ENCODE measurements at places on chromosomes 5 and 9. TPM values are rescaled to one million over a fixed set of nuclear protein-coding genes. Genes with fewer than 3 reads are reported as not detected.
A peak's percentile ranks its signal among the peaks of the same experiment; 100 is the strongest.

Gene CNTNAP3B
- not detected for total RNA-seq

GRCh38 chr5:19233573-19233972 is 754.4 kb downstream of the CDH18 start:
- no peak overlapping the region for H3K27ac ChIP-seq
- no peaks in the 10 kb centered on the region for H3K36me3 ChIP-seq
- no peaks in the 10 kb centered on the region for H3K27me3 ChIP-seq

Gene WDR38
- not detected for total RNA-seq

Gene OR1J2
- total RNA-seq: not detected

Gene ENTR1
- 81.0 TPM for total RNA-seq

DNA sequence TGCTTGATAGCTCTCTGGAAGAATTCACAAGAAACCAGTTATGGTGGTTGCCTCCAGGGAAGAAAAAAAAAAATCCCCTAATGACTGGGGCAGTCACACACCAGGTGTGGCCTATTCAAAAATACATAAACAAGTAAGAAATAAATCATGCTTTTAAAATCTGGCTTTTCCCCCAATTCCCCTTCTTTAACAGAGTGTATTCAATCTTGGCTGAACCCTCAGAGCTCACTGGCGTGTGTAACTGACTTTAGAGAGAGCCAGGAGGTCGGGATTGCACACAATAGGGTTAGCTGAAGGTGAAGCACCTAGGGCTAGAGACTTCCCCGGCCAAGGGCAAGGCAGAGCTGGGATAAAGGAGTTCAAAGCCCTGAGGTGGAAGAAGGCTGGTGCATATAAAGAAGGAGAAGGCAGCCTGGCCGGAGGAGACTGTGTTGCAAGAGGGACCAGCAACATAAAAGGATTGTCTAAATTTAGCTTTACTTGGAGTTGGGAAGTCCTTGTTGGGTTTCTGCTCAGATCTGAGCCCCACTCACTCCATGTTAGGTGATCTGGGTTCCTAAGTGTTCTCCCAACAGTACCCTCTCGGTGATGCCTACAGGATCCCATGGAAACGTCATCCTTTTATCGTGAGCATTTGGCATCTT is 19.7 kb downstream of the FNBP1 start:
- H3K27ac ChIP-seq: peak overlapping the region; percentile 96
- H3K4me1 ChIP-seq: peaks cover 59% of the 10 kb centered on the region
- H3K36me3 ChIP-seq: peaks cover 100% of the 10 kb centered on the region
- H3K27me3 ChIP-seq: no peaks in the 10 kb centered on the region
- peak; percentile 60 for ATAC-seq

DNA sequence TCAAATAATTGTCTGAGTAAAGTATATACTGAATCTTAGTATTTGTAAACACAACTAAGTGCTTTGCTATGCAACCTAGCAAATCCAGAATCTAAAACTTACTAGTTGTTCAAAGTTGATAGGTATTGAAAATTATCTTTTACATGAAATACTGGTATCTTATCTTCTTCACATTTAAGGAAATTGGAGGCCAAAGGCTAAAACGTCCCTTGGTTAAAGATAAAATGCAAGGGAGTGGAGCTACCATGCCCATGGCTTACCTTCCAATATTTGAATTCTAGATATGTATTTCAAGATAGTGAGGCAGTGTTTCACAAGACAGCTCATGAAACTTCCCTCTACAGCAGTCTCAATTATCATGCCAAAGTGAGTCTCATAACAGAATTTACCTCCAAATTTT is 373.5 kb downstream of the KIAA0825 start:
- H3K27me3 ChIP-seq: no peaks in the 10 kb centered on the region
- H3K4me3 ChIP-seq: no peak overlapping the region
- ATAC-seq: no peak
- no peaks in the 10 kb centered on the region for H3K4me1 ChIP-seq
- no peak overlapping the region for H3K27ac ChIP-seq

GRCh38 chr5:140245341-140245740 is 57.6 kb downstream of the PFDN1 start:
- peaks cover 22% of the 10 kb centered on the region for H3K4me1 ChIP-seq
- no peak overlapping the region for H3K4me3 ChIP-seq
- peaks cover 36% of the 10 kb centered on the region for H3K36me3 ChIP-seq
- no peak overlapping the region for H3K27ac ChIP-seq

Gene ELL2
- 172 TPM for total RNA-seq

DNA sequence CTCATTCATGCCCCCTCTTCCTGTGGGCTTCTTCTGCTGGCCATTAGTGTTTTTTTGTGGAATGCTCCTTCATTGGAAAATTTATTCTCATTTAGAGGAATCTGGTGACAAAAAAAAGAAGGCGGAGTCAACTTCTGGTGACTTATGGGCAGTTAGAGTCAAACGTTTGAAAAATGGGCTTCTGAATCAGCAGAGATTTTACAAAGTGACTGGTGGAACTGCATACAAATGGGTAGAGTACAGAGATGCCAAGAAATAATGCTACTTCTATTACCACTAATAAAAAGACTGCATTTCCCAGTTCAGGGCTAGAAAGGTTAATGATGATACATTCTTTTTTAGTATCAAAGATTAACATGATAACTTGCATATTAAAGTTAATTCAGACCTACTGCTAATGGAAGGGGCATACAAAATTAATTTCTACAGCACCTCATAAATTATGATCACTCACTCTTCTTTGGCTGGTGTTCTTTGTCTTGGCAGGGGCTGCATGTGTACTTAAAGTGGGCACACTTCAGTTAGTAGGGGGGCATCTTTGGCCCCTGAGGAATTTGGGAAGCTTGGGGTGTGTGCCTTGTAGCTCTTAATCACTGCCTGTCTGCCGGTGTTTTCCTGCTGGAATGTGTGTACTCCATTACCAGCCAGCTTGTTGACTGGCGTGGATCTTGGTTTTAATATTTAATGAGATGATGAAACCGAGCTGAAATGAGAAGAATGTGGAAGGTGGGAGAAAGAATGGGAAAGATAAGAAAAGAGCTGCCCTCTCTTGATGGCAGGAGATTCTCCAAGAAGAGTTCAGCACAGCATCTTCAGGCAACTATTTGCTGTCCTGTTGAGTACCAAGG is 148.9 kb downstream of the DOCK2 start:
- no peak overlapping the region for H3K27ac ChIP-seq
- H3K36me3 ChIP-seq: peaks cover 68% of the 10 kb centered on the region
- H3K4me3 ChIP-seq: no peak overlapping the region

GRCh38 chr9:132507670-132508469 is 74.5 kb upstream of the BARHL1 start:
- no peaks in the 10 kb centered on the region for H3K27me3 ChIP-seq
- peaks cover 12% of the 10 kb centered on the region for H3K4me1 ChIP-seq
- H3K36me3 ChIP-seq: no peaks in the 10 kb centered on the region

GRCh38 chr9:90647843-90648242 is 5.2 kb upstream of the DIRAS2 start:
- H3K27me3 ChIP-seq: peaks cover 35% of the 10 kb centered on the region
- H3K4me3 ChIP-seq: no peak overlapping the region
- no peaks in the 10 kb centered on the region for H3K36me3 ChIP-seq
- no peaks in the 10 kb centered on the region for H3K4me1 ChIP-seq

DNA sequence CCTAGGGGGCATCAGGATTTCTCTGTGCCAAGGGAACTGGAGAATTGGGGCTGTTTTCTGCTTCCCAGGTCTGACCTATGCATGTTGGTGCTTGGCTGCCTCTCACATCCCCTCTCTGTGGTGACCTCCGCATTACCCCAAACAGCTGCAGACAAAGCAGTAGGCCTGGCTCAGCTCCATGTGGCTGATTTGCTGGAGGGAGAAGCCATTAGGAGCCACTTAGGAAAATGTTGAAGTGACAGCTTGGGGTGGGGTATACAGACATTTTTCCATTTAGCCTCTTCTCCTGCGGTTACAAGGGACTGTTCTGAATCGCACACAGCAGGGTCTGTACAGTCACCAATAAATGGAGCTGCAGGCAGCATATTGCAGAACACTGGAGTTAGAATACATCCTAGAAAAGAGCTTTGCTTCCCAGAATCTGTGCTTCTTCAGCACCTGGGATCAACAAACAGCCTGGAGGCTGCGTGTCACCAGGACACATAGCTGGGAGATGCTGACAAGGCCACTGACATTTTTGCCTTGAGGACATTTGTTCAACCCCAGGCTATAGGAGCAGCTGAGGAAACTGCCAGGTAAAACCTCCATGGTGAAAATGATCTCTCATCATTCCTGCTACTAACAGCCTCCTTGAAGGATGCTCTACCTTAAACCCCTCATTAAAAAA is 335.3 kb downstream of the DIRAS2 start:
- no peaks in the 10 kb centered on the region for H3K36me3 ChIP-seq
- H3K27me3 ChIP-seq: peaks cover 29% of the 10 kb centered on the region
- no peak for ATAC-seq

Gene FAM81B
- not detected for total RNA-seq

GRCh38 chr5:116900793-116901192 is 326.2 kb upstream of the SEMA6A start:
- no peaks in the 10 kb centered on the region for H3K36me3 ChIP-seq
- H3K4me3 ChIP-seq: no peak overlapping the region
- ATAC-seq: no peak
- no peak overlapping the region for H3K27ac ChIP-seq
- H3K27me3 ChIP-seq: peaks cover 7% of the 10 kb centered on the region

Gene TRAF1
- total RNA-seq: 164 TPM

- no peak overlapping the region for H3K4me3 ChIP-seq
- H3K27me3 ChIP-seq: peaks cover 8% of the 10 kb centered on the region
Measured at GRCh38 chr5:159642379-159642778, 273.9 kb upstream of the ADRA1B start.

GRCh38 chr9:4833781-4834560 is 41.2 kb downstream of the RCL1 start:
- no peaks in the 10 kb centered on the region for H3K27me3 ChIP-seq
- no peak overlapping the region for H3K27ac ChIP-seq
- peak overlapping the region; percentile 63 for H3K4me3 ChIP-seq
- peaks cover 24% of the 10 kb centered on the region for H3K4me1 ChIP-seq
- ATAC-seq: peak; percentile 3

GRCh38 chr5:77937015-77937908 is 161.1 kb upstream of the TBCA start:
- no peak for ATAC-seq
- H3K4me3 ChIP-seq: no peak overlapping the region
- H3K36me3 ChIP-seq: no peaks in the 10 kb centered on the region

Gene LEAP2
- 1.8 TPM for total RNA-seq

- ATAC-seq: no peak
- peaks cover 30% of the 10 kb centered on the region for H3K27me3 ChIP-seq
- no peaks in the 10 kb centered on the region for H3K4me1 ChIP-seq
- no peak overlapping the region for H3K27ac ChIP-seq
- no peaks in the 10 kb centered on the region for H3K36me3 ChIP-seq
Measured at GRCh38 chr5:63961125-63961597, 1.1 kb downstream of the HTR1A start.

Gene PCSK5
- total RNA-seq: 1.6 TPM

DNA sequence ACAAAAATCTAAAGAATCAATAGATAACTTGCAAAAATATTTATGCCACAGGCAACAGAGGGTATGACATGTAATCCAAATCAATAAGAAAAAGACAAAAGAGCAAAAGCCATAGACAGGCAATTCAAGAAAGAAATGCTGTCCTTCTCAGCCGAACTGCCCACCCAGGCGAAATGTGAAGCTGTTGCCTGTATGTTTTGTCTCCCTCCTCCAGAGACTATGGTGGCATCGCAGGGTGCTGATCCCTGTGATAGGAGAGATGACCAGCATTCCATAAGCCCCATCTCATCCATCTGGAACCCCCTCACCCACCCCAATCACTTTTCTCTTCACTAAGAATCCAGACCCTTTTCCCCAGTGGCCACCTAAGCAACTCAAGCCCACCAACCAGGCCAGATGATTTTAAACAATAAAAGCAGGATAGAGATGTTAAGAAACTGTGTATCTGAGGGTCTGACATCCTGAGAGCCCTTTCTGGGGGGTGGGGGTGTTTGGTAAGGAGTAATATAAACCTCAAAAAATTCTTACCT is 5.3 kb upstream of the ACSL6 start:
- H3K36me3 ChIP-seq: no peaks in the 10 kb centered on the region
- peaks cover 31% of the 10 kb centered on the region for H3K4me1 ChIP-seq
- H3K27ac ChIP-seq: no peak overlapping the region
- H3K27me3 ChIP-seq: peaks cover 12% of the 10 kb centered on the region
- no peak for ATAC-seq
- no peak overlapping the region for H3K4me3 ChIP-seq

DNA sequence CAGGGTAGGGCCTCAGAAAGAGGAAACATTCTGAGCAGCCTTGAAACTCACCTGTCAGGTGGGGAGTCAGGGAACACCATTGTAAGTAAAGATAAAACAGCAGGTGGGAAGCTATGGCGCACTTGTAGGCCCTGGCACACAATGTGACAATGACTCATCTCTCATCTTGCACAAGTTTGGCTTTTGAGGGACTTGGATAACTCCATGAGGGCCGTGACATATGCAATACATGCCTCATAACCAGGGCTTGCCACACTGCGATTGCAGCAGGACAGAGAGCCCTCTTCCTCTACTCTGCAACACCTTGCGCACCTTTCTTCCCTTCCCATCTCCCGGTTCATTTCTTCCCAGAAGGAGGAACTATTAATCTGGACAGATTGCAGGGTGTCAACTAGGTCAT is 144.9 kb downstream of the CEP120 start:
- no peak for ATAC-seq
- H3K27ac ChIP-seq: no peak overlapping the region
- no peaks in the 10 kb centered on the region for H3K4me1 ChIP-seq
- no peaks in the 10 kb centered on the region for H3K36me3 ChIP-seq

Gene FSTL4
- not detected for total RNA-seq

Gene ENTPD8
- not detected for total RNA-seq

GRCh38 chr9:5790923-5791322 is 42.0 kb downstream of the ERMP1 start:
- H3K4me1 ChIP-seq: peaks cover 37% of the 10 kb centered on the region
- no peak for ATAC-seq
- H3K36me3 ChIP-seq: peaks cover 81% of the 10 kb centered on the region
- no peaks in the 10 kb centered on the region for H3K27me3 ChIP-seq
- no peak overlapping the region for H3K4me3 ChIP-seq

DNA sequence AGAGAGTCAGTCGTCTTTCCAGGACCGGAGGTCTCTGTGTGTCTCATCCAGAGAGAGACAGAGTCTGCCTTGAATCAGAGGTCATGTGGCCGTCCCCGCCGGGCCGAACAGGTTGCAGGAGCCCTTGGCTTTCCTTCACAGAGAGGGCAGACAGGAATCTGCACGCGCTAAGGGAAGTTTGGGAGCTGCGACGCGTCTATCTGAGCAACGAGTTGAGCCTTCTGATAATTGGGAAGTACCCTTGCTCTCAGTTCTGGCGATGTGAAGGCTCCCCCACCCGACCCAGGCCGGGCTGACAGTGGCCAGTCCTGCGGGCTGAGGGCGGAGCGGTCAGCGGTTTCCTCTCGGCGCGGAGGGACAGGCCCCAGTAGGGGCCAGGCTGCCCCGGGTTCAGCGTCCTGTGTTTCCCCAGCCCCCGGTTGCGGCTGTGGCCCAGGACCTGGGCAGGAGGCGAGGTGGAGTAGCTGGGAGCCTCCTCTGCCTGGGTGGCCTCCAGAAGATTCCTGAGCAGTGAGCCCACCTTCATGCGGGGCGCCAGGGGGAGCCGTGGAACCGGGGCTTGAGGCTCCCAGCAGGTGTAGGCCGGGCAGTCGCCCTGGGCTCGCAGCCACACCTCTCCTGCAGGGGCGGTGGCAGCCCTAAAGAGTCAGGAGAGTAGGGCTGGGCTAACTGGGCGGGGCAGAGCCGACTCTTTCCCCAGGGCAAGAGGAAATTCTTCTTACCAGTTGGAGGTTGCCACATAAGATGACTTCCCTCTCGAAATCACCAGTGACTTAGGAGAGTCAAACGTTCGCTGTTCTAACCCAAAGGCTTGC is 13.9 kb downstream of the NR2F1 start:
- H3K4me3 ChIP-seq: no peak overlapping the region
- H3K4me1 ChIP-seq: no peaks in the 10 kb centered on the region
- no peak overlapping the region for H3K27ac ChIP-seq
- H3K36me3 ChIP-seq: peaks cover 5% of the 10 kb centered on the region
- peaks cover 45% of the 10 kb centered on the region for H3K27me3 ChIP-seq
- ATAC-seq: no peak

- ATAC-seq: no peak
- H3K27me3 ChIP-seq: peaks cover 32% of the 10 kb centered on the region
- no peak overlapping the region for H3K4me3 ChIP-seq
- no peak overlapping the region for H3K27ac ChIP-seq
Measured at GRCh38 chr9:34876096-34876495, 82.0 kb upstream of the PHF24 start.
